Stimulated activated CD8-positive, alpha-beta memory T cell treated with anti-CD3 and anti-CD28 coated beads, Interleukin-7, amount 100 ng/mL, for 24 hours (primary cell): ENCODE measurements at places on chromosomes 16 and 17.

DNA sequence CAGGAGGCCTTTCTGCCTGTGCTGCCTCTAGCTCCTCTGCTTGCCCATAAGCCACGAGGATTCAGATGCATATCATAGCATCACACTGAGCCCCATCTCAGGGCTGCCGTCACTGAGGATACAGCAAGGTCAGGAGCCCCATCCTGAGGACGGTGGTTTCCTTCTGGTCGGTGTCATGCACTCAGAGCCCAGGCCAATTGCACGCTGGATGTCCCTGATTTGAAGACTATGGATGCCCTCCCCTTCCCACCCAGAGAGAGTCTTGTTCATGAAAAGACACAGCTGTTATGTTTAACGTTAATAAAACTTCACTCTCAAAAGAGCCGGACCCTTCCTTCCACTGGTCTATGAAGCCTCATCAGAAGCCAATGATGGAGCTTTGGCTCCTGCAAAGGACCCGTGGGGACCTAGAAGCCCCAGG is 19.9 kb downstream of the COTL1 start:
- no peak for DNase-seq

GRCh38 chr17:13600475-13601321 is 1.0 kb downstream of the HS3ST3A1 start:
- no peak for DNase-seq

GRCh38 chr17:16351831-16352230 is 1.4 kb downstream of the CENPV start:
- no peak for DNase-seq

GRCh38 chr17:42289611-42290181 is 1.4 kb downstream of the STAT5A start:
- no peak for DNase-seq

DNA sequence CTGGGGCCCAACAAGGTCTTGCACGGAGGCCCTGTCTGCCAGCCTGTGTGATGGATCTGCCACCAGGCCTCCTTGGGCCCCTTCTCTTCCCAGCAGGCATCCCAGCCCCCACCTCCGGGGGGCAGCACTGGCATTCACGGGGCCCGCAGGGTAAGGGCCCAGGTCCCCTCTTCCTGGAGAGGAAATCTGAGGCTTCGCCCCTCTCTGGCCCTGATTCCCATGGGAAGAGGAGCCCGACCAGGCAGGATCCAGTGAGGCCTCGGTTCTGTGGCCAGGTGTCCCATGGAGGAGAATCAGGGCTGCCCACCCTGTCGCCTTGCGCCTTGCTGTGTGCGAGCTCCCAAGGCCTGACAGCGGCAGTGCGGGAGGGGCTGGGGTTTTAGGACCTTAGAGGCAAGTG is 48.4 kb downstream of the PDPK1 start:
- DNase-seq, result no peak

DNA sequence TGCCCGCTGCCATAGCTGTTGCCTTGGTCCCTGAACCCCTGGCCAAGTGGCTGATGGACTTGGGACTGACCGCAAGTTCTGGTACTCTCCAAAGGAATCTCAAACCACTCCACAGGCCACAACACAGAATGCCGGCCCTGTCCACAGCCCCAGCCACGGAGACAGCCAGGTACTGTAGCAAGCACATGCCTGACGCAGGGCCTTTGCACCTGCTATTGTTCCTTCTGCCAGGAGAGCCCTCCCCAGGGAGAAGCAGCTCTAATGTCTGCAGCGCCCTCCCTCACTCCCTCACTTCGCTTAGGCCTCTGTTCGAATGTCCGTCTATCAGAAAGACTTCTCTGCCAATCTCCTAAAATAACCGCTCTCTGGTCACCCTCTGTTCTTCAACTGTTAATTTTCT is 15.4 kb downstream of the RTN4RL1 start:
- DNase-seq, result no peak

GRCh38 chr16:57500578-57501111 is 14.4 kb upstream of the DOK4 start:
- no peak for DNase-seq

GRCh38 chr16:30525844-30526136 is 576 bp downstream of the ZNF768 start:
- DNase-seq, result no peak

GRCh38 chr16:72837846-72838585 is 209.9 kb downstream of the ZFHX3 start:
- no peak for DNase-seq

GRCh38 chr16:74468807-74469525 is 47.7 kb upstream of the CLEC18B start:
- DNase-seq, result no peak

DNA sequence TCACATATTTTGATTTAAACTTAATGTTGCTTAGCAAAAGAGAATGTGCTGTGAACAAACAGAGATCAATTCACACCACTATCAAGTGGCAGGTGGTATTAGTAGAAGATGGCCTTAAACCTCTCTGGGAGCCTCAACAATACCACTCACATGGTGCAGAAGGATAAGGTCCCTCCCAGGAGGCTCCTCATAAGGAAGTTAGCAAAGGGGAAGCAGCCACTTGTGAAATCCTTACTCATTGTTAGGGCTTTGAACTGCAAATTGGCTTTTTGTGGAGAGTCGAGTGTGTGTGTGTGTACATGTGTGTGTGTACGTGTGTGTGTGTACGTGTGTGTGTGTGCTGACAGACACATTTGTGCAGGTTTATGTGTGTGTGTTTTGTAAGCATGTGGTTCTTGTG is 48.9 kb upstream of the ASIC2 start:
- DNase-seq, result no peak

DNA sequence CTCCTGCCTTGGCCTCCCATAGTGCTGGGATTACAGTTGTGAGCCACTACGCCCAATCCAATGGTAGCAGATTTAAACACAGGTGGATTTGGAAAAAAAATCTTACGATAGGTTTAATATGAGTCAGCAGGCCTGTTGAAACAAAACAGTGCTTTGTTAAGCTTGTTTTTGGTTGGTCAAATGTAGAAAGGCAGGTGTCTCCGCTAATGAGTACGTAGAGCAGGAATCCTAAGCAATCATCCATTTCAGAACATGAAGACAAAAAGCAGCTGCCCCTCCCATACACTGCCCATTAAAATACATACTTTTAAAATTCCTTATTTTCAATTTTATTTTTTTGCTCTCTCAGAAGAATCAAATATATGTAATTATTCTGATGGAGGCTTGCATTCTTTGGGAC is 1.9 kb upstream of the WWOX start:
- no peak for DNase-seq

DNA sequence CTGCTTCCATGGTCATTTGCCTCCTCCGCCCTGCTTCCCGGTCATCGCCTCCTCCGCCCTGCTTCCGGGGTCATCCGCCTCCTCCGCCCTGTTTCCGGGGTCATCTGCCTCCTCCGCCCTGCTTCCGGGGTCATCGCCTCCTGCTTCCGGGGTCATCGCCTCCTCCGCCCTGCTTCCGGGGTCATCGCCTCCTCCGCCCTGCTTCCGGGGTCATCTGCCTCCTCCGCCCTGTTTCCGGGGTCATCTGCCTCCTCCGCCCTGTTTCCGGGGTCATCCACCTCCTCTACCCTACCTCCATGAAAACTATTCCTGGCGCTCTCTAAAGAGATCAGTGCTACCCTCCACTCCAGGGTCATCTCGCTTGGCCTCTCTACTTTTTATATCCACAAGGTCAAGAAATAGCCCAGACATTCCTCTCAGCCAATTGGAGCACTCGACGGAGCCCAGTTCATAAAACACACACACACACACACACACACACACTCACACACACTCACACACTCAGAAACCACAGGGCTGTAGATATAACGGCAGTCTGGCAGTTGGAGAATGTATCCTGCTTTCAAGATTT is 44.8 kb downstream of the TRARG1 start:
- no peak for DNase-seq
